GM19239 (cell line): ENCODE measurements at places on chromosomes 2 and 18.

GRCh38 chr2:180141600-180141999 is 134.5 kb upstream of the CWC22 start:
- no peak for DNase-seq

DNA sequence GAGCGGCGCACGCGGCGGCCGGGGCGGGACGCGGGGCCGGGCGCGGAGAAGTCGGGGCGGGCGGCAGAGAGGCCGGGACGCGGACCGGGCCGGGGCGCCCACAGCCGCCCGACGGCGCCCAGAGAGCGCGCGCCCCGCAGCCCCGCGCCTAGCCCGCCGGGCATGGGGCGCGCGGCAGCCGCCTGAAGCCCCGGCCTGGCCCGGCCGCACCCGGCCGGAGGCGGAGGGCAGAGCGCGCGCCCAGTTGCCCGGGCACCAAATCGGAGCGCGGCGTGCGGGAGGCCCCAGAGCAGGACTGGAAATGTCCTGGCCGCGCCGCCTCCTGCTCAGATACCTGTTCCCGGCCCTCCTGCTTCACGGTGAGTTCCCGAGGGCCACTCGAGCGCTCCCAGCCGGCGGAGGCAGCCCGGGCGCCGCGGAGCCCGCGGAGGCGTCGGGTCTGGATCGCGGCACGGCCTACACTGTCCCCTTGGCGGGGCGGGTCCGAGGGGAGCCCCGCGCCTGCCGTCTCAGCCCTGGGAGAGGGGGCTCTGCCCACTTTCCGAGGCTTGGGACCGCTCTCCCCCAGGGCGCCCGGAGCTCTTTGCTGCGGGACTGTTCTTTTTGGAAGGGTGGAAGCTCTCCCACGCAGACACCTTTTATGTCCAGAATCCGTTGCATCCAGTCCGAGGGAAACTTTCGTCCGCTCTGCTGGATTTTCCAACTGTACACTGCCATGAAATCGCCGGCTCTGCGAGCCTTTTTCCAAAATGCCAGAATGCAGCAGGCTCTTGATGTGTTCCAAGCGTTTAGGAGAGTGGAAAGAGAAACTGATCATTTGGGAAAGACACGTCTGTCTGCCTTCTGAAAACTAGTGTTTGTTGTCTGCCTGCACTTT is 484 bp downstream of the APCDD1 start:
- no peak for DNase-seq

DNA sequence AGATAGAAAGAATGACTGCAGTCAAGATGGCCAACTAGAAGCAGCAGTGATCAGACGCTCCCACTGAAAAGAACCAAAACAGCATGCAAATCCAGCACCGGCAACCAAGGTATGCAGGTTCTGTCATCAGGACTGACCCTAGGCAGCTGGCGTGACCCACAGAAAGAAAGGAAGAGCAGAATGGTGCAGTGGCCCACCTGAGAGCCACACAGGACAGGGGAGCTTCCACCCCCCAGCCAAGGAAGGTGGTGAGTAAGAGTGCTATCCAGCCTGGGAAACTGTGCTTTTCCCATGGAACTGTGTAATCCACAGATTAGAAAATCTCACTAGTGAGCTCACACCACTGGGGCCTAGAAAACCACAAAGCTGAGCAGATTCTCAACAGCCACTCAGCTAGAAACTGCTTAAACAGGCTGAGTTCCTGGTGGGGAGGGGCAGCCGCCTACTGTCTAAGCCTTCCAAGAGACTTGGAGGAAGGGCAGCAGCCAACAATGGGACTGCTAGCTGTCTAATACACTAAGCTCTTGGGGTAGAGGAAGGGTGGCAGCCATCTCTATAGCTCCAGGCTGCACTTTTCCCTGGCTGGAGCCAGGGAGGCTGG is 127.9 kb downstream of the EVA1A start:
- DNase-seq = peak; percentile 26

DNA sequence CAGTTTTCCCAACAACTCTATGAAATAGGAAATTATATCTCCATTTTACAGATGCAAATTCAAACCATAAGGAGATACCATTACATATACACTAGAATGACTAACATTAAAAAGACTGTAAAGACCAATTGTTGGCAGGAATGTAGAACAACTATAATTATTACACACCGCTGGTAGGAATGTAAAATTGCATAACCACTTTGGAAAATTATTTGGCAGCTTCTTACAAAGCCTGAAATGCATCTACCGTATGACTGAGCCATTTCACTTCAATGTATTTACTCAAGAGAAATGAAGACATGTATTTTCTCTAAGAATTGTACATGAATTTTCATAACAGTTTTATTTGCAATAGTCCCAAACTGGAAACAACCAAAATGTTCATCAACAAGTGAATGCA is 189.1 kb upstream of the BCL2L11 start:
- no peak for DNase-seq

DNA sequence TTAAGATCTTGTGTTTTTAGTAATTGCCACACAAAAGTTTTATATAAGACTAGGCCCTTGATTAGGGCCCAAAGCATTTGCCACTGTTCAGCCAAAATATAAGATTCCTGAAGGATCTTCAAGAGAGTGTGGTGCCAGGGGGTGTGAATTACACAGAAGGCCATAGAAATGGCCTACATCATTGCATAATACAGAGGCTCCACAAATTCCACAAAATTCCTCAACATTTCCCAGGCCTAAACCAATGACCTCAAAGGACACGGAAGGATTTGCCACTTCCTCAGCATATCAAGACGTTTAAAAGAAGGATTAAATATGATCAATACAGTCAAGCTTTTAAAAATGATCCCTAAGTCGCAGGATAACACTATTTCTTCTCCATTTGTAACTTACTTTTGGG is 24.1 kb downstream of the COL6A3 start:
- no peak for DNase-seq

DNA sequence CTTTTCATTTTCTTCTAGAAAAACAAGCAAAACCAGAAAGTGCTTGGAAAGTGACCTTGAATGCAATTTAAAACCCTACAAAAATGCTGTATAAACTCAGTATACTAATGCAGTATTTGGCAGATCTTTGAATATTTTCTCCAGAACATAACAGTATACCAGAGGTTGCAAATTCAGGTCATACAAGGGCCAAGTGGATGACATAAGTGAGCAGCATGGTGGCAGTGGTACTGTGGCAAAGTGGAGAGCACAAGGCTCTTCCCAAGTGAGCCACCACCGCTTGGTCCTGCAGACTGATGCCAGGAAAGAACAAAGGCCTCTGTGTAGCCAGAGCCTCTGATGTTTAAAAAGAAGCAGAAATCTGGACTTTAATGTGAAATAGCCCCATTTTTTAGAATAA is 33.1 kb downstream of the METTL4 start:
- DNase-seq = no peak
